Left lobe of liver (tissue), 2 donors: ENCODE measurements at places on chromosomes 2 and 18. TPM values are rescaled to one million over a fixed set of nuclear protein-coding genes. Genes with fewer than 3 reads are reported as not detected.
A peak's percentile ranks its signal among the peaks of the same experiment; 100 is the strongest.

Gene IL18RAP
- total RNA-seq: 0.45 TPM

Gene SPIRE1
- total RNA-seq: 21.6 TPM

GRCh38 chr18:26489881-26490280 is 58.5 kb downstream of the KCTD1 start:
- DNase-seq: no peak

Gene PKP4
- 24.5 TPM for total RNA-seq

GRCh38 chr18:22223254-22223964 is 54.0 kb downstream of the GATA6 start:
- no peak for DNase-seq

DNA sequence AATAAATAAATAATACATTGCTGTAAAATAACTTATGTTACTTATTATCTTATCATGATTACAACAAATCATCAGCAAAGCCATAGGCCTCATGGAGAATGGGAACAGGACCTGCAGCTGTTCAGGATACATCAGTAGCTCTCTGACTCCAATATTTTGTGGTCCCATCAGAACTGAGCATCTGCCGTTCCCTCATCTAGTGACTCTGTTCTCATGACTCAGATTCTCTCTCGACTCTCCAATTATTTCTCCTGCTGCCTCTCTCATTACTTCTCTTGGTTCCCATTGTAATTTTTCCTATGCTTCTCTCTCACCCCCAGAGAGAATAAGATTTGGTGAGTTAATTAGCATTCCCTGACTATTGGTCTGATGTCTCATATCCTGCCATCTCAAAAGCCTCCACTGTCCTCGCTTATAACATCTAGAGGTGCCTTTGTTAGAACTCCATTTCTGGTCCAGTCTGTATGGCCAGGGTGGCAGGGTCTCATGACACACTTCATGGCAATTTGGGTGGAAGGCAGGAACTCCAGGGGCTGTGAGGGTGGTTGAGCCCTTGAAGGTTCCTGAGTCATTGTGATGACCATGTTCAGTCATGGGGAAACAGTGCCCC is 78.0 kb upstream of the TANC1 start:
- no peak for DNase-seq

- no peak for DNase-seq
Measured at GRCh38 chr2:20103530-20103929, 52.1 kb upstream of the LAPTM4A start.

- peak; percentile 84 for DNase-seq
Measured at GRCh38 chr18:6414118-6414722, 491 bp downstream of the L3MBTL4 start.

- no peak for DNase-seq
Measured at GRCh38 chr18:49970319-49970718, 157.0 kb upstream of the ACAA2 start.

DNA sequence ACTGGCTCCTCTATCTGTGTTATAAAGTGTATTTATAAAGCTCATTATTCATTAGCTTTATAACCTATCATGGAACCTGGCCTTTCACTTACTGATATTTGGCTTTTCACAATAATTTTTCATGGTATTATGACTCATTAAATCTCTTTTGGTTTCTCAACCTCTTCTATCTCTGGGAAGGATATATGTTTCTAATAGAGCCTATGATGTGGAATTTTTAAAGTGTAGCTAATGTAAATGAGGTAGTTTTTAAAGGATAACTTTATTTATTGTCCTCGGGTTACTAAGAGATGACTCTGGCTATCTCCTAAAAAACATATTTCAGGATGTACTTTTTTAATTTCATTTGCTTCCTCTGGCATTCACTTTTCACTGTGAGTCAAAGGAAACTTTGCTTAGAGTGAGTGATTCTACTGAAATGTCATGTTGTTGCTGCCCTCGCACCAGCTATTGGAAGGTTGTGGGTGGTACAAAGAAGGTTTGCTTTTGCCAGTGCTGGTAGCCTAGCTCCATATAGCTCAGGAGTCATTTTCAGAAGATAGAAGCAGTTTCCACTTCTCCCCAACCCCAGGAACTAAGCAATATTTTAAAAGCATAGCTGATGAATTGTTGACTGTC is 85.2 kb upstream of the RPE start:
- DNase-seq: no peak

- peak; percentile 75 for DNase-seq
Measured at GRCh38 chr2:17539611-17540092, 844 bp upstream of the VSNL1 start.

GRCh38 chr2:98815795-98816194 is 84.9 kb upstream of the MGAT4A start:
- DNase-seq: no peak

- no peak for DNase-seq
Measured at GRCh38 chr18:25561918-25562317, 210.0 kb upstream of the ZNF521 start.

DNA sequence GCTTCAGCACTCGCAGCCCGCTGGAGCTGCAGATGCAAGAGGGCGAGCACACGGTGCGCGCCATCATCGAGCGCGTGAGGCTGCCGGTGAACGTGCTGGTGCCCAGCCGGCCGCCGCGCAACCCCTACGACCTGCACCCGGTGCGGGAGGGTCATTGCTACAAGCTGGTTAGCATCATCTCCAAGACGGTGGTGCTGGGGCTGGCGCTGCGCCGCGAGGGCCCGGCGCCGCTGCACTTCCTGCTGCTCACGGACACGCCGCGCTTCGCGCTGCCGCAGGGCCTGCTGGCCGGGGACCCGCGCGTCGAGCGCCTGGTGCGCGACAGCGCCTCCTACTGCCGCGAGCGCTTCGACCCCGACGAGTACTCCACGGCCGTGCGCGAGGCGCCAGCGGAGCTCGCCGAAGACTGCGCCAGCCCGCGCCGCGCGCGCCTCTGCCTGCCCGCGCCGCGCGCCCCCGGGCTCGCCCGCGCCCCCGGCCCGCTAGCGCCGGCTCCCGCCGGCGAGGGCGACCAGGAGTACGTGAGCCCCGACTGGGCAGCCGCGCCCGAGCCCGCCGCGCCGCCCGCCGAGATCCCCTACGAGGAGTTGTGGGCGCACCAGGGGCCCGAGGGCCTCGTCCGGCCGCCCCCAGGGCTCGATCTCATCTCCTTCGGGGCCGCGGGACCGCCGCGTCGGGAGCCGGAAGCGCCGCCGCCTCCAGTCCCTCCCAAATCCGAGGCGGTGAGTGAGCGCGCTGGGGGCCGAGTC is 11.8 kb downstream of the GAREM2 start:
- peak; percentile 77 for DNase-seq

Gene FOXI3
- total RNA-seq: not detected

Gene DNPEP
- total RNA-seq: 37.4 TPM

DNA sequence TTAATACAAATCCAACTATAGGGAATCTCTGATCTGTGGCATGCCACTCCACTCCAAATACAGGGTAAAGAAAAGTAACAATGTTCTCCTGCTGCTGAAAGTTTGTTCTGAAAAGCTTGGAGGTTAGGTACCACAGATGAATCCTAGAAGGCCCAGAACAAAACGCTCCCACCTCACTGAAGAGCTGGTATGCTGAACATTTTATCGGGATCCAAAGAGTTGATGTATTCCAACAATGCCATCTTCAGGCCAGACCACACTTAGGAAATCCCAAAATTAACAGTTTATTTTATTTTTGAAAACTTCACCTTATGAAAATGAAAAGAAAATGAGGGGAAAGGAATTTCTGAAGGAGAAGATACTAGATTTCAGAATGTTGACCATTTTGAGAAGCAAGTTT is 145.1 kb upstream of the CDH19 start:
- no peak for DNase-seq

DNA sequence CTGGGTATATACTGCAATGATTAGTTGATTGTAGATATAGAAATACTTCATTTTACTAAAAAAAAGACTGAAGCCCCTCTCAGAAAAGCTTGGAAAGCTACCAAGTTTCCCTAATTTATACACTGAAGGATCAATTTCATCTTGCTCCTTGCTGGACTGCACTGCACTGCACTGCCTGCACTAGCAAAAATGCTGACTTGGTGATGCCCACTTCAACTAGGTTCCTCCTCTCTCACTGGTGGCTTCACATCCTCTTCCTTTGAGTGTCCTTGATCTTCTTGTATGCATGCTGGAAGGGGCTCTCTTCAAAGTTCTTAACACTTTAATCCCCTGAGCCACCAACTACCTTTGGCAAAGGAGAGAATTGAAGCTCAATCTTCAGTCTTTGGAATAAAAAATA is 31.7 kb upstream of the ITPRID2 start:
- no peak for DNase-seq

- DNase-seq: peak; percentile 68
Measured at GRCh38 chr2:105522645-105523044, 123.8 kb upstream of the FHL2 start.

- DNase-seq: no peak
Measured at GRCh38 chr2:240129731-240130392, 6.2 kb downstream of the COPS9 start.

Gene SCN9A
- 2.2 TPM for total RNA-seq

DNA sequence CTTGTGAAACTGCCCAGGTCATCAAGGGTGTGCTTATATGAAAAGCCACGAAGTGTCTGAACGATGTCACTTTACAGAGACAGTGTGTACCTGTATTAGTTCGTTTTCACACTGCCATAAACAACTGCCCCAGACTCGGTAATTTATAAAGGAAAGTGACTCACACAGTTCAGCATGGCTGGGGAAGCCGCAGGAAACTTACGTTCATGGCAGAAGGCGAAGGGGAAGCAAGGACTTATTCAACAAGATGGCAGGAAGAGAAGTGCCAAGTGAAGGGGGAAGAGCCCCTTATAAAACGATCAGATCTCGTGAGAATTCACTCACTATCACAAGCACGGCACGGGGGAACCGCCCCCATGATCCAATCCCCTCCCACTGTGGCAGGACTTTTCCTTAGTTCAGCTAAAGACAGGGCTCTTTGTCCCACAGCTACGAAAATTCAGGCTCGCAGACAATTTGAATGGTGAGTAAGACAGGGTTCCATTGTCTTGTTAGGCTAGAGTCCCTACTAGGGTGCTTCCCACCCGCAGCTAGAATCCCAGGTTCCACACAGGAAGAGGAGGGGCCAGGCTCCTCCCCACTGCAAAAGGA is 20.1 kb downstream of the TMEM177 start:
- DNase-seq: no peak

Gene SERPINB13
- total RNA-seq: not detected

DNA sequence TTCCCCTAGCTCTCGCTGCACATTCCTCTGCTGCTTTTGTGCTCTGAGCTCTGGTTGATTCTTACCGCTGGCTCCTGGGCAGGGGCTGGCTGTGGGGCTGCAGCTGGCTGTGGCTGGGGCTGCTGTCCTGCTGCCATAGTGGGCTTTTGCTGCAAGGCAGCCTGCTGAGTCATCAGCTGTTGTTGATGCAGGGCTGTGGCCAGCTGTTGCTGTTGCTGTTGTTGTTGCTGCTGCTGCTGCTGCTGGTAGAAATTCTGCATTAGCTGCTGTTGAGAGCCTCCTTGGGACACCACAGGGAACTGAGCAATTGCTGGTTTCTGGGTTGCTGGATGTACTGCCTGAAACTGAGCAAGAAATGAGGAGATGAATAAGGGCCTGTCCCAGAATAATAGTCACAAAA is 77.2 kb upstream of the NFU1 start:
- DNase-seq: no peak

Gene MOGAT1
- total RNA-seq: 10.2 TPM
